ENCODE measurements at places on chromosomes 11 and 22. TPM values are rescaled to one million over a fixed set of nuclear protein-coding genes. Genes with fewer than 3 reads are reported as not detected.
A peak's percentile ranks its signal among the peaks of the same experiment; 100 is the strongest.

Gene TLCD5
- total RNA-seq, result 2.1 TPM

Gene CRYBB3
- 0.38 TPM for total RNA-seq

Gene CD3D
- not detected for total RNA-seq

Gene OR5AP2
- not detected for total RNA-seq

GRCh38 chr11:15507592-15507991 lies 392.9 kb downstream of the INSC start:
- H3K4me3 ChIP-seq, result no peak overlapping the region
- H3K36me3 ChIP-seq, result no peaks in the 10 kb centered on the region
- no peak overlapping the region for H3K27ac ChIP-seq
- no peaks in the 10 kb centered on the region for H3K4me1 ChIP-seq

GRCh38 chr11:45512471-45513148 lies 152.8 kb downstream of the CHST1 start:
- H3K27ac ChIP-seq, result no peak overlapping the region
- no peak overlapping the region for H3K4me3 ChIP-seq
- DNase-seq, result no peak
- no peaks in the 10 kb centered on the region for H3K36me3 ChIP-seq
- no peaks in the 10 kb centered on the region for H3K27me3 ChIP-seq

GRCh38 chr11:62419314-62419929 lies 589 bp downstream of the SCGB1A1 start:
- no peak overlapping the region for H3K27ac ChIP-seq
- no peak for DNase-seq
- H3K4me1 ChIP-seq, result no peaks in the 10 kb centered on the region
- no peaks in the 10 kb centered on the region for H3K27me3 ChIP-seq
- no peak overlapping the region for H3K4me3 ChIP-seq
- no peaks in the 10 kb centered on the region for H3K36me3 ChIP-seq

DNA sequence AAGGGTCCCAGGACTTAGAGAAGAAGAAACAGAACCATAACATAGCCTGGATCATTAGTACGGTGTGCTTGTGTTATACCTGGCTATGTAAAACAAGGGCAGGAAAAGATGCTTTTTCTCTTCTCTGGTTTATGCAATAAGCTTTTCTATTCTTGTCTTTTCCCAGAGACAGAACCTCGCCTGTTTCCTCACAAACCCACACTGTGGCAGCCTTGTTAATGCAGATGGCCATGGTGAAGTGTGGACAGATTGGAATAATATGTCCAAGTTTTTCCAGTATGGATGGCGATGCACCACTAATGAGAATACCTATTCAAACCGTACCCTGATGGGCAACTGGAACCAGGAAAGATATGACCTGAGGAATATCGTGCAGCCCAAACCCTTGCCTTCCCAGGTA lies 2.9 kb downstream of the CFAP68 start:
- no peak overlapping the region for H3K27ac ChIP-seq
- H3K36me3 ChIP-seq, result no peaks in the 10 kb centered on the region
- H3K4me3 ChIP-seq, result no peak overlapping the region
- peaks cover 4% of the 10 kb centered on the region for H3K4me1 ChIP-seq
- no peak for DNase-seq

GRCh38 chr11:68008381-68009337 lies 1.5 kb upstream of the ALDH3B1 start:
- H3K4me3 ChIP-seq, result no peak overlapping the region
- no peaks in the 10 kb centered on the region for H3K36me3 ChIP-seq
- H3K27ac ChIP-seq, result peak overlapping the region; percentile 81
- DNase-seq, result no peak
- peaks cover 16% of the 10 kb centered on the region for H3K4me1 ChIP-seq

GRCh38 chr11:65814131-65814985 lies 19.4 kb upstream of the SNX32 start:
- no peak for DNase-seq
- no peak overlapping the region for H3K27ac ChIP-seq
- H3K4me3 ChIP-seq, result no peak overlapping the region
- no peaks in the 10 kb centered on the region for H3K36me3 ChIP-seq

- H3K27ac ChIP-seq, result no peak overlapping the region
- no peak overlapping the region for H3K4me3 ChIP-seq
Measured at GRCh38 chr22:25282346-25282670, 62.9 kb downstream of the CRYBB2 start.

- H3K27me3 ChIP-seq, result no peaks in the 10 kb centered on the region
- no peak overlapping the region for H3K27ac ChIP-seq
- no peak overlapping the region for H3K4me3 ChIP-seq
- H3K4me1 ChIP-seq, result peaks cover 8% of the 10 kb centered on the region
Measured at GRCh38 chr11:125093502-125093901, 17.9 kb downstream of the TMEM218 start.

GRCh38 chr11:7143908-7144307 lies 55.1 kb downstream of the RBMXL2 start:
- no peaks in the 10 kb centered on the region for H3K36me3 ChIP-seq
- DNase-seq, result no peak
- no peak overlapping the region for H3K27ac ChIP-seq
- H3K4me1 ChIP-seq, result no peaks in the 10 kb centered on the region
- H3K4me3 ChIP-seq, result no peak overlapping the region
- no peaks in the 10 kb centered on the region for H3K27me3 ChIP-seq

GRCh38 chr11:131411636-131412035 lies 41.2 kb downstream of the NTM start:
- H3K27ac ChIP-seq, result no peak overlapping the region
- no peaks in the 10 kb centered on the region for H3K36me3 ChIP-seq
- peaks cover 2% of the 10 kb centered on the region for H3K27me3 ChIP-seq
- H3K4me1 ChIP-seq, result no peaks in the 10 kb centered on the region

DNA sequence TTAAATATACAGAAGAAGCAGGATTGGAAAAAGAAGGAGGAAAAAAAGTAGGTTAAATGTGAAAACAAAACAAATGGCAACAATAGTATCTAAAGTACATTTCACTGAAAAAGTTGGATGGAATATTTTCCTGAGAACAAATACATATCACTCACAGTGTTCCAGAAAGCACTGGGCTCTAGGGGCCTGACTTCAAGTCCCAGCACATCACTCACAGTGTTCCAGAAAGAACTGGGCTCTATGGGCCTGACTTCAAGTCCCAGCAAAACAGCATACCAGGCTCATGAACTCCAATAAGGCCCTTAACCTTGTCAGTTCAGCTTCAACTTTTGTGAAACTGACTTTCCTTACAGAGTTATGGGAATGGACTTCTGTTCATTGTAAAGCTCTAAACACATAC lies 46.0 kb upstream of the CCDC34 start:
- no peak overlapping the region for H3K4me3 ChIP-seq
- no peak for DNase-seq
- no peaks in the 10 kb centered on the region for H3K4me1 ChIP-seq
- peaks cover 12% of the 10 kb centered on the region for H3K36me3 ChIP-seq
- H3K27me3 ChIP-seq, result no peaks in the 10 kb centered on the region

DNA sequence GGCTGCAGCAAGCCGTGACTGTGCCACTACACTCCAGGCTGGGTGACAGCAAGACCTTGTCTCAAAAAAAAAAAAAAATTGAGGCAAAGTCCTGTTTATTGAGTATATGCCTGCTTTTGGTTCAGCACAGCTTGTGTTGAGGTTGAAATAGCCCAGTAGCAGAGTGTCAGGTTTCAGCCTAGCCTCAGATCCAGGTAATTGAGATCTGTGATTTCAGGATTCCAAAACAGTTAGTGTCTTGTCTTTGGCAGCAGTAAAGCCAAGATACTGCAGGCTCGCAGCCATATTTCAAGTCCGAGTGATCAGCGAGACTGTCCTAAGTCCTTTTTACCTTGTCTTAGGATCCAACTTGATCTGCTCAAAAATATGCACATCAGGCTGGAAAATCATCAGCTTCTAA lies 27.0 kb downstream of the CUL5 start:
- DNase-seq, result no peak
- H3K4me1 ChIP-seq, result peaks cover 47% of the 10 kb centered on the region
- H3K36me3 ChIP-seq, result peaks cover 19% of the 10 kb centered on the region
- peak overlapping the region; percentile 54 for H3K27ac ChIP-seq

- DNase-seq, result no peak
- H3K4me1 ChIP-seq, result no peaks in the 10 kb centered on the region
- H3K36me3 ChIP-seq, result no peaks in the 10 kb centered on the region
- no peak overlapping the region for H3K27ac ChIP-seq
- no peak overlapping the region for H3K4me3 ChIP-seq
Measured at GRCh38 chr11:11755871-11756270, 85.9 kb upstream of the USP47 start.
